ENCODE measurements at places on chromosomes 5 and 9.

- no peaks in the 10 kb centered on the region for H3K27me3 ChIP-seq
- H3K4me1 ChIP-seq: peaks cover 6% of the 10 kb centered on the region
- DNase-seq: no peak
- H3K27ac ChIP-seq: no peak overlapping the region
Measured at GRCh38 chr5:43315263-43315662, 2.1 kb upstream of the HMGCS1 start.

DNA sequence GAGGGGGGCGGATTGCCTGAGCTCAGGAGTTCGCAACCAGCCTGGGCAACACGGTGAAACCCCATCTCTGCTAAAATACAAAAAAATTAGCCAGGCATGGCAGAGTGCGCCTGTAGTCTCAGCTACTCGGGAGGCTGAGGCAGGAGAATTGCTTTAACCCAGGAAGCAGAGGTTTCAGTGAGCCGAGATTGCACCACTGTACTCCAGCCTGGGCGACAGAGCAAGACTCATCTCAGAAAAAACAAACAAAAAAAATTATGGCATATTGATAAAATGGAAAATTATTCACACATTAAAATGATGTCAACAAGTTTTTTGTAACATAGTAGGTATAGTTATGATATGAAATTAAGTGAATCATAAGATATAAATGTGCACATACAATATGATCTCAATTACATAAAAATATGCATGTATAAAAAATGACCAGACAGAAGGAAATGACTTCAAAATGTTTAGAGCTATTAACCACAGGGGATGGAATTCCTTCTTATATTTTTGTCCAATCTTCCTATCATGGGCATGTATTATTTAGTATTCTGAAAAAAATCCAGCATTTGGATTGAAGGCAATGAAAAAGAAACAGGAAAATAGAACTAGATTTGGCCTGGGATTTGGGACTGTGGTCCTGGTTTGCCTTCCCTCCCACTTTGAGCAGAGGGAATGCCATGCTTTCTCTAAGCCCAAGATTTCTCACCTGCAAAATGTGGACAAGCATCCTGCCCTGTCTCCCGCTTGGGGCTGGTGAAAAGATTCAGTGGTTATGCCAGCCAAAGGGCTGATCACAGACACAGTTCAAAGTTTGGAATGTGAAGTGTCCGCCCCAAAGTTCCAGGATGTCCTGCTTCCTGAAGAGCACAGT, 19.5 kb downstream of the SPAAR start:
- H3K36me3 ChIP-seq: no peaks in the 10 kb centered on the region
- no peak for DNase-seq
- no peaks in the 10 kb centered on the region for H3K27me3 ChIP-seq
- no peak overlapping the region for H3K4me3 ChIP-seq

GRCh38 chr9:98127226-98127625, 8.2 kb upstream of the TRIM14 start:
- H3K4me1 ChIP-seq: no peaks in the 10 kb centered on the region
- no peaks in the 10 kb centered on the region for H3K36me3 ChIP-seq
- no peak overlapping the region for H3K27ac ChIP-seq
- DNase-seq: no peak

DNA sequence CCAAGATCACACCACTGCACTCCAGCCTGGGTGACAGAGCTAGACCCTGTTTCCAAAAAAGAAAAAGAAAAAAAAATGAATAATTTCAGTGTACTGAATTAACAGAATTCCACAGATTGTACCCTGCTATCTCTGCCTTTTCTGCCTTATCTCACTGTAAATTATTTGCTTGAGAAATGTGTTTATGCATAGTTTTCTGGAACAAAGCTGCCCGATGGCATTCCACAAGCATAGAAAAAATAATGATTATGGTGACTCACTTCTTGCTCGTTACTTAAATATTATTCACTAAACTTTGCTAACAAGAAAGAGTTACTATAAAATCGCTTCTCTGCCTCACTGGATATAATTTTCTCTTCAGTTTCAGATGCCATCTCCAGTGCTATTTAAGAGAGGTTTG, 88.7 kb upstream of the FAM169A start:
- H3K27ac ChIP-seq: no peak overlapping the region
- no peak for DNase-seq
- H3K4me1 ChIP-seq: no peaks in the 10 kb centered on the region
- no peaks in the 10 kb centered on the region for H3K36me3 ChIP-seq
- H3K4me3 ChIP-seq: no peak overlapping the region
- no peaks in the 10 kb centered on the region for H3K27me3 ChIP-seq

DNA sequence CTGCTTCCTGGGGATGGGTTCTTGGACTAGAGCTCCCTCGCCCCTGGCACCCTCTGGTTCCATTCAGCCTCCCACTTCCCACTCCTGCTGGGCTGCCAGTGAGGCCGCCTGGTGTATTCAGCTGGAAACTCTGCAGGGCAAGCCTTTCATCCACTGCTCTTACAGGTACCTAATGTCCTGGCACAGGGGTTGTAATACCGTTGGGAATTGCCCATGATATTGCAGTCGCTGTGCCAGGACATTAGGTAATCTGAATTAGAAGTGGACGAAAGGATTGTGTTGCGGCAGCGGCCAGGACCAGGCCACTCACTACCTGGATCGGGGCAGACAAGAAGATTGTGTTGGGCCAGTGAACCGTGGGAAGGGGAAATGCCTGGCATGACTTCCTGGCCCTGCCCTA, 13.1 kb downstream of the TMOD1 start:
- H3K4me3 ChIP-seq: no peak overlapping the region
- peaks cover 7% of the 10 kb centered on the region for H3K36me3 ChIP-seq
- no peak overlapping the region for H3K27ac ChIP-seq
- H3K27me3 ChIP-seq: no peaks in the 10 kb centered on the region

GRCh38 chr5:150209099-150209635, 19.3 kb downstream of the SLC6A7 start:
- H3K4me1 ChIP-seq: no peaks in the 10 kb centered on the region
- no peak overlapping the region for H3K27ac ChIP-seq
- no peak overlapping the region for H3K4me3 ChIP-seq
- H3K27me3 ChIP-seq: no peaks in the 10 kb centered on the region
- H3K36me3 ChIP-seq: no peaks in the 10 kb centered on the region

DNA sequence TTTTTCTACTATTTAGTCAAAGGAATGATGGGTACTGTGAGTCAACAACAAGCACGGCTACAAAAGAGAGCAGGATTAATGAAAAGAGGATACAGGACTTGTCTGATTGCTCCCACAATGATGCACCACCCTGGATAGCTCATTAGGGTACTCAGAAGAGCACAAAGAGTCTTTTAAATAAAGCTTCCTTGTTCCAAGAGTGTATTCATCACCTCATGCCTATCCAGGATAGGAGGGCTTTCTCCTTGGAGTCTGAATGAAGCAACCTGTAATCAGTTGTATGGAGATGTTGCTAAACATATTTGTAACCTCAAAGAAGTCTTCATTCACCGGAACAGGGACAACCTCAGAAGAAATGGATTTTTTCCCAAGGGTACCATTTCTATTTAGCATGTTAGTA, 219.5 kb upstream of the TMEM161B start:
- H3K36me3 ChIP-seq: no peaks in the 10 kb centered on the region
- H3K4me1 ChIP-seq: no peaks in the 10 kb centered on the region
- H3K27me3 ChIP-seq: no peaks in the 10 kb centered on the region

- no peaks in the 10 kb centered on the region for H3K4me1 ChIP-seq
- no peak for DNase-seq
- H3K27me3 ChIP-seq: no peaks in the 10 kb centered on the region
- H3K36me3 ChIP-seq: no peaks in the 10 kb centered on the region
- no peak overlapping the region for H3K27ac ChIP-seq
Measured at GRCh38 chr5:31332160-31332559, 138.7 kb downstream of the CDH6 start.

DNA sequence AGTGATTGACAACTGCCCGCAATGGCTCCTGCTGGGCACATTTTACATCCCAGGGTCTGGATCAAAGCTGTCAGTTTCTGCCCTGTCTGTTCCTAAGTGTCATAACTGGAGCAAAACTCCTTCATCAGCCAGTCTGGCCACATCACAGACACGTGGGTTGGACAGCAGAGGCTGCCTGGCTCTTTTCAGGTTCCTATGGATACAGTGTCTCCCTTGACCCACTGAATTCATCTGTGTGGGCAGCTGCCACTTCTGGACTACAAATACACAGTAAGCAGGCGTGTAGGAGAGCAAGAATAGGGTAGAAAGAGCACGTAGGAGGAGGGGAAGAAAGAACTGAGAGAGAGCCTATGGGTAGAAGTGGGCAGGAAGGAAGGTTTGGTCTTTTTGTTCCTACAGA, 238.0 kb downstream of the ENC1 start:
- H3K27ac ChIP-seq: no peak overlapping the region
- H3K36me3 ChIP-seq: no peaks in the 10 kb centered on the region
- no peak for DNase-seq
- no peak overlapping the region for H3K4me3 ChIP-seq

- H3K27ac ChIP-seq: peak overlapping the region; percentile 56
- H3K36me3 ChIP-seq: peaks cover 56% of the 10 kb centered on the region
- no peak for DNase-seq
- no peaks in the 10 kb centered on the region for H3K27me3 ChIP-seq
Measured at GRCh38 chr9:136011703-136012496, 50.7 kb upstream of the UBAC1 start.

DNA sequence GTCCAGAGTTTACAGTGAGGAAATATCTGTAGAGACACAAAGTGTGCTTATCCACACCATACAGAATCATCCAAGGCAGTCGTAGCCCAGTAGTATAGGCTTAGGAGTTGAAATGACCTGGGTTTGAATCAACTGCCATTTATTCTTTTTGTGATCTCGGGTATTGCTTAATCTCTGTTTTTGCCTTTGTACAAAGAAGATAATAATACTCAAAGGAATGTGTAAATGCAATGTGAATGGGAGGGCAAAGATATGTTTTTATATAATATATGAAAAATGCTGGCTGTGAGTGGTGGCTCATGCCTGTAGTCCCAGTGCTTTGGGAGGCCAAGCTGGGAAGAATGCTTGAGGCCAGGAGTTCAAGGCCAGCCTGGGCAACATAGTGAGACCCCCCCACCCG, 141.1 kb downstream of the SPATA31D1 start:
- DNase-seq: no peak
- no peaks in the 10 kb centered on the region for H3K36me3 ChIP-seq
- H3K4me3 ChIP-seq: no peak overlapping the region
- H3K27ac ChIP-seq: no peak overlapping the region
- no peaks in the 10 kb centered on the region for H3K4me1 ChIP-seq
- no peaks in the 10 kb centered on the region for H3K27me3 ChIP-seq

- no peaks in the 10 kb centered on the region for H3K27me3 ChIP-seq
- DNase-seq: no peak
- H3K27ac ChIP-seq: no peak overlapping the region
- no peaks in the 10 kb centered on the region for H3K36me3 ChIP-seq
Measured at GRCh38 chr5:56647099-56647850, 168.1 kb upstream of the MAP3K1 start.

DNA sequence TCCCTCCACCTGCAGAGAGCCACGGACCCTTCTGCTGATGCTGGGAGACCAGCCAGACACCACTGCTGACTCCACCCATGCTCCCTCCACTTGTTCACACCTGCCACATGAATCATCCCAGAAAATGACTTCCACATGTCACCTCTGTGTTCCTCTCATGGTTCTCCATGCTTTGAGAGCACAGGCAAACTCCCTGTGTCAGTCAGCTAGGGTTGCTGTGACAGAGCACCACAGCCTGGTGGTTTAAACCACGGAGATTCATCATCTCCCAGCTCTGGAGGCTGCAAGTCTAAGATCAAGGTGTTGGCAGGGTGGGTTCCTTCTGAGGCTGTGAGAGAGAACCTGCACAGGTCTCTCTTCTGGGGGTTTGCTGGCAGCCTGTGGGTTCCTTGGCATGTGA, 381.4 kb downstream of the GADD45G start:
- H3K27me3 ChIP-seq: no peaks in the 10 kb centered on the region
- DNase-seq: no peak
- no peaks in the 10 kb centered on the region for H3K36me3 ChIP-seq

GRCh38 chr9:761176-761792, 80.2 kb upstream of the DMRT1 start:
- H3K27me3 ChIP-seq: no peaks in the 10 kb centered on the region
- peaks cover 17% of the 10 kb centered on the region for H3K4me1 ChIP-seq
- H3K36me3 ChIP-seq: no peaks in the 10 kb centered on the region
- peak; percentile 66 for DNase-seq

- no peak overlapping the region for H3K27ac ChIP-seq
- H3K36me3 ChIP-seq: no peaks in the 10 kb centered on the region
- H3K4me1 ChIP-seq: no peaks in the 10 kb centered on the region
- H3K27me3 ChIP-seq: no peaks in the 10 kb centered on the region
- DNase-seq: no peak
Measured at GRCh38 chr5:23977997-23978396, 470.6 kb downstream of the PRDM9 start.

DNA sequence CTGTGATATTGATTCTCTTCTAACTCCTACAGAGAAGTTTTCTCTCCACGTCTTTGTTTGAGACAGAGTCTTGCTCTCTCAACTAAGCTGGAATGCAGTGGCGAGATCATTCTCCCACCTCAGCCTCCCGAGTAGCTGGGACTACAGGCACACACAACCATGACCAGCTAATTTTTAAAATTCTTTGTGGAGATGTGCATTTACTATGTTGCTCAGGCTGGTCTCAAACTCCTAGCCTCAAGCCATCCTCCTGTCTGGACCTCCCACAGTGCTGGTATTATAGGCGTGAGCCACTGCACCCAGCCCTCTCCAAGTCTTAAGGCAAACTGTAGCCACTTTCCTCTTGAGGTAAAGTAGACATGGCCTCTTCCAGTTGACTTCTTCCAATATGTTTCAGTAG, 72.2 kb downstream of the SNX18 start:
- no peaks in the 10 kb centered on the region for H3K4me1 ChIP-seq
- no peaks in the 10 kb centered on the region for H3K36me3 ChIP-seq
- H3K27me3 ChIP-seq: no peaks in the 10 kb centered on the region
- no peak overlapping the region for H3K4me3 ChIP-seq
- DNase-seq: no peak

DNA sequence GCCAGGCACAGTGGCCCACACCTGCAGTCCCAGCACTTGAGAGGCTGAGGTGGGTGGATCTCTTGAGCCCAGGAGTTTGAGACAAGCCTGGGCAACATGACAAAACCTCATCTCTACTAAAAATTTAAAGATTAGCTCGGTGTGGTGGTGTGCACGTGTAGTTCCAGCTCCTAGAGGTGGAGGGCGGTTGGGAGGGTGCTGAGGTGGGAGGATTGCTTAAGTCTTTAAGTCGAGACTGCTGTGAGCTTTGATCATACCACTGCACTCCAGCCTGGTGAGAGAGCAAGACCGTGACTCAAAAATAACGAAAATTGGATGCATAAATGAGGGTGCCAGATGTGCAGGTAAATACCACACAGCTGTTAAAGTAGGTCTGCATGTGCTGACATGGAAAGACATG, 39.3 kb upstream of the TDRD7 start:
- no peak overlapping the region for H3K27ac ChIP-seq
- H3K4me3 ChIP-seq: no peak overlapping the region
- H3K36me3 ChIP-seq: peaks cover 7% of the 10 kb centered on the region
- H3K4me1 ChIP-seq: no peaks in the 10 kb centered on the region
- no peaks in the 10 kb centered on the region for H3K27me3 ChIP-seq

DNA sequence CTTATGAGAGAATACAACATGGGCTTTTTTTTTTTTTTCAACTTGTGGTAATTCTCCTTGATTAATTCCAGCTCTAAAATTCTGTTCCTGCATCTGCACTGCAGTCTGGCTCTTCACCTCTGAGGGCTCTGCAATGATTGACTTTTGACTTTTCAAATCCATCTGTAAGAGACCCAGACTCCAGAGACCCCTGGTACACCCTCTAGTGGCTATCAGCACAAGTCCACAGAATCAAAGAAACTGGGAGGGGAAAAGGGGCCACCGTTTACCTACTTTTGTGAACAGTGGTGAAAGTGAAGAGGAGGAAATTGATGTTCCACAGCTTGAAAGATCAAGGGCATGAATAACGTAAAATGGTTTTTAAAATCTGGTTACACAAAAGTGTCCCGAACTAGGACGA, 151.6 kb downstream of the SLIT3 start:
- no peak for DNase-seq
- H3K4me3 ChIP-seq: no peak overlapping the region
- H3K36me3 ChIP-seq: no peaks in the 10 kb centered on the region
- H3K27ac ChIP-seq: no peak overlapping the region
- H3K27me3 ChIP-seq: no peaks in the 10 kb centered on the region
